GM04503 (cell line): ENCODE measurements at places on chromosomes 11 and 22.

DNA sequence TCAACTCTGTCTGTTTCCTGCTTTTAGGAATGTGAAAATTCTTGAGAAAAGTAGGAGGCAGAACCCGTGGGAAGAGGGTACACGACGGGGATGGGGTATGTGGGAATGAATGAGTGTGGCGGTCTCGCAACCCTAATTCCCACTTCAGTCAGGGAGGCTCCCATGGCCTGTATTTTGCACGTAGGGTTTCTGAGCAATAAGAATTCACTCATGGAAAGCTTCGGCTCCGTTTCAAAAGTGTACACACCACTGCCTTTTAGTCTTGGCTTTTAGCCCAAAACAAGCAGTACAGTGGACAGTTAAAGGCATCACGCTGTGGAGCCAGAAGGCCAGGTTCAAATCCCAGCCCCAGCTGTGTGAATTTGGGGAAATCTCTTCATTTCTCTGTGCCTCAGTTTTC, 116.7 kb downstream of the MN1 start:
- no peak for DNase-seq

- DNase-seq, result no peak
Observed at GRCh38 chr11:12693094-12693478, 18.9 kb downstream of the TEAD1 start.

DNA sequence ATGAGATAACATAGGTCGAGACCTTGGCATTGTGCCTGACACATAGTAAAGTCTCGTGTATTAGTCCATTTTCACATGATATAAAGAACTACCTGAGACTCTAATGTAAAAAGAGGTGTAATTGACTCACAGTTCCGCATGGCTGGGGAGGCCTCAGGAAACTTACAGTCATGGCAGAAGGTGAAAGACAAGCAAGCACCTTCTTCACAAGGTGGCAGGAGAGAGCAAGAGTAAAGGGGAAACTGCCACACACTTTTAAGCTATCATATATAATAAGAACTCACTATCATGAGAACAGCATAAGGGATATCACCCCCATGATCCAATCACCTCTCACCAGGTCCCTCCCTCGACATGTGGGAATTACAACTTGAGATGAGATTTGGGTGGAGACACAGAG, 165.2 kb downstream of the SPON1 start:
- DNase-seq, result no peak

- no peak for DNase-seq
Observed at GRCh38 chr11:78127403-78127802, 12.0 kb downstream of the ALG8 start.

DNA sequence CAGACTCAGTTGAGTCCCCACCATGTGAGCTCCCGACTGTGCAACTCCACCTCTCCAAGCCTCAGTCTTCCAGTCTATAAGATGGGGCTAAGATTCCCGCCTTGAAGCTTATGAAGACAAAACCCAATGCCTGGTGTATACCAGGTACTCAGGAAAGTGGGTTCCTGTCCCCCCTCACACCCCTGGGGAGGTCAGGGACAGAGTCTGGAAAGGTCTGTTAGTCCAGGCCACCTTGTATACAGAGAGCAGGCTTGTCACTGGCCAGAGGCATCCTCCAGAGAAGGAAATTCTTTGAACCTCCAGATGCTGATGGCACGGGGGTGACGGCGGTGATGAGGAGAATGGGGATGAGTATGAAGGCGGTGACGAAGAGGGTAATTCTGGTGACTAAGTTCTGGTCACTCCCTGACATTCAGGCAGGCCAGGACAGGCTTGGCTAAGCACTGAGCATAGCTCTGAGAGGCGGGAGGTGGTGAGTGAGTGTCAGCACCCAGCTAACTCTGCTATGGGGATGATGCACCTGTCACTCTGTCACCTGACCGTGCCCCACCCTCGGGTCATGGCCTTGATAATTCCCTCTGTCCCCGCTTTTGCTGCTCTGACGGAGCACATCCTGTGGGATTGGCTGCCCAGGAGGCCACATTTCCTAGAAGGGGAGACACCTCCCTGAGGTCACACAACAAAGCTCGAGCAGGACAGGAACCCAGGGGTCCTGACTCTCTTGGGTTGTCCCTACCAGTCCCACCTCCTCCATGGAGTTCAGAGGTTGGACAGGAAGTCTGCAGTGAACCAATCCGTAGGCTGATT, 30.9 kb upstream of the CSNK1E start:
- no peak for DNase-seq

DNA sequence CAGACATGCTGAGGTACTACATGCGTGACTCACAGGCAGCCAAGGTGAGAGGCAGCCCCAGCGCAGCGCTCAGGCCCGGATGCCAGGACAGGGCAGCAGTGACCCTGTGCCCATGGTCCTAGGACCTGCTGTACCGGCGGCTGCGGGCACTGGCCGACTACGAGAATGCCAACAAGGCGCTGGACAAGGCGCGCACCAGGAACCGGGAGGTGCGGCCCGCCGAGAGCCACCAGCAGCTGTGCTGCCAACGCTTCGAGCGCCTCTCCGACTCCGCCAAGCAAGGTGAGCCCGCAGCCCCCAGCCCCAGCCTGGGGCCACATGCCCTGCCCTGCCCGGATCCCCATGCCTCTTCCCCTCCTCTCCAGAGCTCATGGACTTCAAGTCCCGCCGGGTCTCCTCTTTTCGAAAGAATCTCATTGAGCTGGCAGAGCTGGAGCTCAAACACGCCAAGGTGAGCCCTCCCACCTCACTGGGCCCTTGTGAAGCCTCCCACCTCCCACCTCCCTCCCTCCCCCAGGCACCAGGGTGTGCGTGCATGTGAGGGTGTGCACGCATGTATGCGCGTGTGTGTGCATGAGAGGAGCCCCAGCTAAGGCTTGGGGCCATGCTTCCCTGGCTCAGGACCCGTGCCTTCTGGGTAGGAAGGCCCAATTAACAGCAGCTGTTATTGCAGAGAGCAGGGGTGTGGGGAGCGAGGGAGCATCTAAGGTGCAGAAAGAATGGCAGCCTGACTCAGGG, 5.3 kb downstream of the CFL1 start:
- no peak for DNase-seq

DNA sequence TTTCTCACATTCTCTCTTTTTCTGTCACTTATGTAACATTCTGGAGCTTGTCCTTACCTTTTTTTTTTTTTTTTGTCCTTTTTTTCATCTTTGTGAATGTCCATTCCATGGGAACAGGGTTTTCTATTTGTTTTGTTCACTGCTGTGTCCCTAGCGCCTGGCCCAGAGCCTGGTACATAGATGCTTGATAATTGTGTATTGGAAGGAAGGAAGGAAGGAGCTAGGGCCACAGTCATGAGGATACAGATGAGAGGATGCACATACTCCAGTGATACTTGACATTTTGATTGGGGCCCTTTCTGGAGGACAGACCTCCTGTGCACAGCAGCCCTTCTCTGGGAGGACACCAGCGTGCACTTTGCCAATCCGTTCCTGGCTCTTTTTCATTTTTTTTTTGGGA, 68.9 kb downstream of the KIAA1671 start:
- DNase-seq, result no peak

- DNase-seq, result no peak
Observed at GRCh38 chr11:61495801-61496601, 12.5 kb upstream of the LRRC10B start.

DNA sequence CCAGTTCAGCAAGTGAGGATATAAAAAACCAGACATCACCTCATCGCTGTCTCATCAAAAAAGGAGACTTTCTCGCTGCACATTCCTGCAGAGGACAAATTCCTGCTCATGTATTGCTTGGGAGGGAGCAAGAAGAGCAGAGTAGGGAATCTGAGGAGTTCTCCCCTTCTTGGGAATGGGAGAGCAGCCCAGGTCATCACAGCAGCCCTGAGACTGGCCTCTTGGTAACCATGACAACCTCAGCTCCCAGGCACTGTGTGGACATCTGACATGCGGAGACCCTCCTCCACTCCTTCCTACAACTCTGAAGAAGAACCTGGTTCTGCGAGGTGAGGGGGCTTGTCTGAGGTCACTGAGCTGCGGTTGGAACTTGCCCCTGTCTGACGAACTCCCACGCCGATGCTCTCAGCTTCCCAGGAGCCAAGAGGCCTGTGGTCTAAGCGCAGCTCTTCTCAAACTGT, 17.9 kb downstream of the RFPL1 start:
- no peak for DNase-seq

DNA sequence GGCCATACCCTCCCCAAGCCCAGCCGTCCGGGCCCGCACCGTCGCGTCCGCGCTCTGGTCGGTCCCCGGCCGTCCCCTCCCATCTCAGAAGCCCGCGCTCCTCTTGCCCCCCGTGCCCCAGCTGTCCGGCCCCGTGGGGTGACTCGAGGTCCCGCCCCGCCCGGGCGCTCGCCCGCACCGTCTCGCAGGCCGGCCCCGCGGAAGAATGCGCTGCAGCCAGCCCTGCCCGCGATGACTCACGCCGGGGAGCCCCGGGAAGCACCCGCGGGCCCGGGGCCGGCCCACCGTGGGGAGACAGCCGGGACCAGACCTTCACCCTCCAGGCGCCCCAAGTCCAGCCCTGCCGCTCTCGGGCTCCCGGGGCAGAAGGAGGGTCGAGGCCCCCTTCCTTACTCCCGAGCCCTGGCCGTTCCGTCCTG, 320 bp upstream of the PHLDA2 start:
- DNase-seq, result no peak

- DNase-seq, result peak; percentile 33
Observed at GRCh38 chr11:3022300-3022967, 30.3 kb upstream of the NAP1L4 start.

GRCh38 chr11:97364047-97364446, 974.2 kb downstream of the JRKL start:
- DNase-seq, result no peak

- no peak for DNase-seq
Observed at GRCh38 chr11:119745776-119746535, 17.0 kb upstream of the NECTIN1 start.

DNA sequence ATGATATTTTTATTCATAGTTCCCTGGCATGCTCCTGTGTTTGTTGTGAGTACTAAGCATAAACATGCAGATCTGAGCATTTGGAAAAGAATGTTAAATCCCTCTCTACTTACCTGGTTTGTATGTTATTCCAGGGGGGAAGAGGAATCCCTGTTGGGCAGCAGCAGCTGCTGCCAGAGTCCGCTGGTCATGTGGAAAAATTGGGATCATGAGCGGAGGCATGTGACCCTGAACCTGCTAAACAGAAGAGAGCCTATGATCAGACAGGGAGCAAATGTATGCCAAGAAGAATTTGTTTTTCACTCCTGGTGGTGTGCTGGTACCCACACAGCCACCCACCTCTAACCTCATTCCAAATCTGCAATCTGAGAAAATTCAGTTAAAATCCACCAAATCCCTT, 244.7 kb downstream of the SOX6 start:
- DNase-seq, result no peak

DNA sequence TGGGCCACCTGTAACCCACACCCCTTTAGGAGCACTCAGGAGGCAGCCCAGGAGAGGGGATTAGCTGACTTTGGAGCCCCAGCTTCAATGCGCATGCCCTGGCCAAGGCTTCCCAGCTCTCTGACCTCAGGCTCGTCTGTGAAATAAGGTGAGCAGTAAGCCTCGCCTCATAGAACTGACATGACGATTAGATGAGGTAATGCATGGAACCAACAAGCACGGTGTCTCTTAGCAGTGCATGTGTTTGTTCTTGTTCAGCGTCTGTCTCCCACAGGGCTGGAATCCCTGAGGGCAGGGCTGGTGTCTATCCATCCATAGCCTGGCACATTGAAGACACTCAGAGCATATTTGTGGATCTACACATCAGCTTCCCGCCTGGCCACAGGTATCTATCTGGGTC, 415.4 kb downstream of the MN1 start:
- no peak for DNase-seq

DNA sequence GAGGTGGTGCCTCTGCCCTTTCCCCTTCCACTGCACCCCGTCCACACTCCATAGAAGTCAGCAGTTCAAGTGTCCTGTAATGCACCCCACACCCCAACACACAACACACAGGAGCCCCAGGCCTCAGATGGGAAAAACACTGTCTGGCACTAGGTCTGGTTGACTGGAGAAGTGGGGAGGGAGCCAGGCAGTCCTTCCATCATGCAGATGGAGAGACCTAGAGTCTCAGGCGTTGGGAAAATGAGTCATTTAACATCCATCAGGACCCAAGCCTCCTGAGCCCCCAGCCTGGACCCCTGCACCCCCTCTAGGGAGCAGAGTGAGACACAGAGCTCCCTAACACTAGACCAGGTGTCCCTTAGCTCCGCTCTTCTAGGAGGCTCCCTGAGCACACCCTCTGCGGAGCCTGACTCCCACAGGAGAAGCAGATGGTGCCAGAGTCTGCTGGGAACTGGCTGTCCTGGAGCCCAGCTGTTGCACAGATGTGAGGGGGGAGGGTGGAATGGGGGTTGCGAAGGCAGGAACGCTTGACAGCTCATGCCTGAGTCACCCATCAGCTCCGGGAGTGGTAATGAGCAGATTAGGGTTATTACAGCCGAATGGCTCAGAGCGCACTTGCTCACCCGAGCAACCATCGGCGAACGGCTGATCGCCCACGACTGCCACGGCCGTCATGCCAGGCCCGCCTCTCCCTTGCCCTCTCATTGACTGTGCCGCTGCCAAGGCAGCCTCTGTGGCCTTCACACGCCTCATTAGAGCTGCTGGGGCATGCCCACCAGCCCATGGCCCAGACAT, 22.1 kb upstream of the SYT7 start:
- peak; percentile 79 for DNase-seq

GRCh38 chr11:44088377-44088776, 7.1 kb upstream of the EXT2 start:
- no peak for DNase-seq

DNA sequence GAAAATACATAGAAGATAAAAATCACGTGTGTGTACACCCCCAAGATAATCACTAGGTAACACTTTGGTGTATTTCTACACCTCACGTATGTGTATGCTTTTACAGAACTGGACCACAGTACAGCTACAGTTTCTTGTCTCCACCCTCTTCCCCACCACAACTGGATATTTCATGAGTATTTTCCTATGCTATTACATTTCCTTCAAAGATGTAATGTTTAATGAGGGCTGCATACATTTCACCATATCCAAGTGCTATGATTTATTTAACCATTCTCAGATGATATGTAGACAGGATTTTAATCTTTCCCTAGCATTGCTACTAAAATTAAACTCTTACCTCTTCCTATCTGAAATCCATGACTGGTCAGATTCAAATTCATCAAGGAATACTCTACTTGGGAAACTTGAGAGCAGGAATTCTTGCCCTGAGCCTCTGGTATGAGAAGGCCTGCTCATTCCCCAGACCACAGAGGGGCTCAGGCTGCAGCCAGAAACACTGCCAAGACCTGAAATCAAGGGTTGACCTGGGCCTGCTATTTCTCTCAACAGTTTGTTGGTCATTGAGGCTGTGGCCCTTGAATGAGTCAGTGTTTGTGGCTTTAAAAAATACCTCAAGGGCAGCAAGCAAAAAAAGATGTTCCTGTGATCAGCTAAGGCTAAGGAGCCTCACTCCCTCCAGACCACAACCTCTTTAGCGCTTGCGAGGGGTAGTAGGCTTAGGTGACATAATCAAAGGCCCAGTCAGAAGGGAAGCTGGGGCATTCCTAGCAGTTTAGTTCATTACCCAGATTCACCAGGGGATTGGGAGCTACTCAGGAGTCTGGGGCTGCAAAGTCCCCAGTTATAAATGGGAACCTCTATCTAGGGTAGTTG, 55.5 kb downstream of the ABTB2 start:
- DNase-seq, result peak; percentile 93

GRCh38 chr11:41499429-41499828, 40.0 kb upstream of the LRRC4C start:
- no peak for DNase-seq
